ENCODE measurements at places on chromosomes 7 and 10.

- DNase-seq: no peak
These were observed 157.5 kb downstream of the MGMT start for GRCh38 chr10:129624526-129624925.

- no peak for DNase-seq
These were observed 19.1 kb downstream of the TRUB1 start for GRCh38 chr10:114957122-114957521.

DNA sequence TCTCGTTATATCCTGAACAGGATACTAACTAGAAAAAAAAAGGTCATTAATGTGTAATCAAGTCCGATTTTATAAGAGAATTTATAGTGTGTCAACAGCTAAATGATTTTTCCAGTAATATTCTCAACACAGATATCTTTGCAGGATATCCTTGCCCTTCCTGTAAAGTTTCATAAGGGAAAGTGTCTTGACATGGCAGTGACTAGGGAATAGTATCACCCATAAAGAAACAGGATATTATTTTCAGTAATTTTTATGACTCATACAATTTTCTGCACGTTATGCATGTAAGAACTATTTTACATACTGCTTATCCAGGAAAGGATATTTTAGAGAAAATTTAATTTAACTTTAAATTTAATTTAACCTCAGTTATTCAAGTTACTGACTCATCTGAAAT, 19.5 kb upstream of the PNLIP start:
- no peak for DNase-seq

- DNase-seq: no peak
These were observed 100.4 kb upstream of the PDGFA start for GRCh38 chr7:620056-620455.

DNA sequence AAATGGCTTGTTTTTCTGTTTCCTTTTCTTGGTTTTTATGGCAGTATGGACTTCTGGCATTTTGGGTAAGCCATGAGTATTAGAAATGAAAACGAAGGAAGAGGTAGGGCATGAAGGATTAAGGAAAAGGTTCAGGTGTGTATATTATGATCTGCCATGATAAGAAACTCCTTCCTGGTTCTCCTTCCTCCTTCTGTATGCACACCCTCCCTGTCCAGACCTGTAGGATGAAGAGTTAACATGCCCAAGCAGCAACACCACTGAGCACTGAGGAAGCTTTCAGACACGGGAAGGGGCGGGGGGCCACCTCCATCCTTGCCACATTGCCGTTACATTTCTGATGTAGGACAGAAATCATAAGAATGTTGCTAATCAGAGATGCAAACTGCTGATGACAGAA, 361.0 kb upstream of the ZMIZ1 start:
- DNase-seq: no peak

- no peak for DNase-seq
These were observed 11.4 kb upstream of the LRRC61 start for GRCh38 chr7:150311711-150312110.

DNA sequence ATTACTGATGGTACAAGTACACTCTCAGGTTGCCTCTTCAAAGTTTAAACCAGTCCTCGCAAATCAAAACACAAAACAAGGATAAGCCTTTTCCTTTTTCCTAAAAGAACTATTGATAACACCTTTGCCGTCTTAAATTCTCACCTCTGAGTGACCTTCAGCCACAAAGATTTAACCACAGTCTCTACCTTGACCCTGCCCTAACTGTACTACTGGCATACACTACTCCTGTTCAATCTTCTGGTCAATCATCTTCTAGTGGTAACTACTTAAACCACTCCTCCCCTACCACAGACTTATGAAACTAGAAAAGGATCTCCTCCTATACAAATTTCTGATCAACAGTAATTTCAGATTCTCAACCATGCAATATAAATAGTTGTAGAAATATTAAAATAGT, 15.1 kb downstream of the UPF2 start:
- DNase-seq: no peak

GRCh38 chr10:7435674-7436073, 24.8 kb upstream of the SFMBT2 start:
- no peak for DNase-seq

- DNase-seq: no peak
These were observed 17.7 kb downstream of the CPA5 start for GRCh38 chr7:130362251-130362816.

DNA sequence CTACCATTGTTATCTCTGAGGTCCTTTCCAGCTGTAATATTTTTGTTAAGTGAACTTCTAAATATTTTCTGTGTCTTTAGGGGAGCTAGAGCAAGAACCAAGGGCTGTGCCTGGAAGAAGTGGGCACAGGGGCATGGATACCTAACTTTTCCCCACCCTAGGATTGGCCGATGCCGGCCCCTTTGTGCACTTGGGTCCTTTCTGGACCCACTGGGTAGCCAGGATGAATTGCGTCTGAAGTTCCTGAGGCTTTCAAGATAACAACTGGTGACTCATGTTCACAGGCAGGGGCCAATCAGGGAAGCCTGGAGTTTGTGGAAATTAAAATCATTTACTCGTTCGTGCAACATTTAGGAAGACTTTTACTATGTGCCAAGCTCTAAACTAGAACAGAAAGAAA, 758 bp downstream of the DPCD start:
- no peak for DNase-seq

DNA sequence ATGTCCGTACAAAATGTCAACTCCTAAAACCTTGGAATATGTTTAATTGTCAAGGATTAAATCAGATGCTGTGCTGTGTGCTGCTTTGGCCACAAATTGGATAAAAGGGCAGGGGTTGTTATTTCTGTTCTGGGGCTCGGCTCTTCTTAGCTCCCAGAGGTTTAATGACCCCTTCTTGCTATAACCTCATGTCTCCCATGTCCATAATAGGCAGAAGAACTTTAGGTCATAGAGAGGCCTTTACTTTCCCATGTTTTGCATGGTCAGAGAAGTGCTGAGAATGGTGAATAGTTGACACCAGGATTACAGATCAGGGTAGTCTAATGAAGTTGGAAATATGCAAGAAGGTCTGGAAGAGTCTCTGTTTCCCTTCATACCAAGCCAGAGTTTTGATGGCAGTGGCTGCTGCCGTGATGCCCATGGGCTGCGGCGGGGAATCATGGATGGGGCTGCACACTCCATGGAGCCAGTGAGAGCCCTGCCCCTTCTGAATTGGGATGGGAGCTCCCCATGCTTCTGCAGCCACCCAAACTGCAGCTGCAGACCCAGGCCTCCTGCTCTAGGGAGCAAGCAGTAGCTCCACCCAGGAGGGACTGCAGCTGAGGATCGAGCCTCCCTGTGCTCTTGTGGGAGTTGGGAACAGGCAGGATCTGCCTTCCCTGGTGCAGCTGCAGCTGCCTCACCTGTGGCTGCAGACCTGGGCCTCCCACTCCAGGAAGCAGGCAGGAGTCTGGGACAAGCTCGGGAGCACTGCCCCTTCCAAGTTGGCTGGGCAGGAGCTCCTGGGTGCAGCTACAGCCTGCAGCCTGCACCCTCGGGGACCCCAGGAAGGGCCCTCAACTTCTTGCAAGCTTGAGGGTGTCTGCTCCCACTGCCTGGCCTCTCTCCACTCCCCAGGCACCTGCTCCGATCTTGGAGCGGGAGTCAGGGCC, 23.1 kb upstream of the STEAP4 start:
- DNase-seq: no peak

- no peak for DNase-seq
These were observed 44.2 kb downstream of the JMJD1C start for GRCh38 chr10:63421591-63421990.

DNA sequence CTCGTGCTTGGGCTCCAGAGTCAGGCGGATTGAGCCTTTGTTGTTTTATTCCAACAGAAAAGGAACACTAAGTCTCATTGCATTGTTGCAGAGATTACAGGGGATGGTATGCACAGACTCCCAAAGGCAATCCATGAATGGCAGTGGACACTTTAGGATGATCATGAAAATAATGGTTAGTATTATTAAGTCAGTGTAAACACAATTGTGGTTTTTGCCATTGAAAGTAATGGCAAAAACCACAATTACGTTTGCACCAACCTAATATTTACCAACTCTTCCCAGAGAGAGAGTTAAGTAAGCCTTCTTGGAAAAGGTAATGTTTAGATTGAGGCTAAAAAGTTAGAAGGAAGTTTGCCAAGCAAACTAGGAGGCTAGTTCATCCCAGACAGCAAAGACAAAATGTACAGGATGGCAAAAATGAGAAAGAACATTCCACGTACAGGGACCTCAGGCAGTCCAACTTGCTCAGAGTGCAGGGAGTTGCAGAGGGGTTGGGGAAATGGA, 72.9 kb upstream of the AMPH start:
- DNase-seq: no peak

All from activated naive CD4-positive, alpha-beta T cell treated with Interleukin-2 at 50 U/mL for 16 hours (primary cell).